ENCODE measurements at places on chromosomes 4 and X. TPM values are rescaled to one million over a fixed set of nuclear protein-coding genes. Genes with fewer than 3 reads are reported as not detected.

GRCh38 chr4:143374771-143375170 is 38.1 kb downstream of the GAB1 start:
- no peak for DNase-seq

GRCh38 chrX:29422034-29422433 is 793.3 kb upstream of the MAGEB2 start:
- DNase-seq, result no peak

GRCh38 chr4:140863197-140863596 is 107.0 kb upstream of the TBC1D9 start:
- no peak for DNase-seq

DNA sequence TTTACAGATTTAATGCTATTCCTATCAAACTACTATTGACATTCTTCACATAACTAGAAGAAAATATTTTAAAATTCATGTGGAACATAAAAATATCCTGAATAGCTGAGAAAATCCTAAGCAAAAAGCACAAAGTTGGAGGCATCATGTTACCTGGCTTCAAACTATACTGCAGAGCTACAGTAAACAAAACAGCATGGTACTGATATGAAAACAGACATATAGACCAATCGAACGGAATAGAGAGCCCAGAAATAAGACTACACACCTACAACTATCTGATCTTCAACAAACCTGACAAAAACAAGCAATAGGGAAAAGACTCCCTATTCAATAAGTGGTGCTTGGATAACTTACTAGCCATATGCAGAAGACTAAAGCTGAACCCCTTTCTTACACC is 273.4 kb upstream of the GRIA3 start:
- DNase-seq, result no peak

DNA sequence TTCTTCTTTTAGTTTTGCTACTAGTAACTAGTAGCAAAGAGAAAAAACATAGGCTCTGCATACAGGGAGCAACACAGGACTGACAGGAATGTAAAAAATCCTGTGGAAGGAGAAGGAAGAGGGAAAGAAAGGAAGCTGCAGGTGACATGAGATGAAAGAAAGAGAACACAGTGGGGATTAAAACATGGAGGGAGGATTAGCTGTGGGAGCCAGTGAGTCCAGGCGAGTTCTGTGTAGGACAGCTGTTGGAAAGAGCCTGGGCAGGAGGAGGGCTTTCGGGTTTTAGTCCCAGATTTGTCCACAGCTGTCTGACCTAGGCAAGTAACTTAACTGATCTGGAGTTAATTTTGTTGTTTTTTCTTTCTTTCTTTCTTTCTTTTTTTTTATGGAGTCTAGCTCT is 21.6 kb downstream of the CCNG2 start:
- no peak for DNase-seq

GRCh38 chr4:74545448-74545847 is 100.5 kb downstream of the AREG start:
- no peak for DNase-seq

GRCh38 chrX:39445336-39445735 is 644.1 kb downstream of the MID1IP1 start:
- peak; percentile 28 for DNase-seq

GNL3L gene
- 34.9 TPM for total RNA-seq

SMR3A gene
- not detected for total RNA-seq

SLC7A11 gene
- 7.1 TPM for total RNA-seq
